ENCODE measurements at places on chromosomes 1 and 21.

DNA sequence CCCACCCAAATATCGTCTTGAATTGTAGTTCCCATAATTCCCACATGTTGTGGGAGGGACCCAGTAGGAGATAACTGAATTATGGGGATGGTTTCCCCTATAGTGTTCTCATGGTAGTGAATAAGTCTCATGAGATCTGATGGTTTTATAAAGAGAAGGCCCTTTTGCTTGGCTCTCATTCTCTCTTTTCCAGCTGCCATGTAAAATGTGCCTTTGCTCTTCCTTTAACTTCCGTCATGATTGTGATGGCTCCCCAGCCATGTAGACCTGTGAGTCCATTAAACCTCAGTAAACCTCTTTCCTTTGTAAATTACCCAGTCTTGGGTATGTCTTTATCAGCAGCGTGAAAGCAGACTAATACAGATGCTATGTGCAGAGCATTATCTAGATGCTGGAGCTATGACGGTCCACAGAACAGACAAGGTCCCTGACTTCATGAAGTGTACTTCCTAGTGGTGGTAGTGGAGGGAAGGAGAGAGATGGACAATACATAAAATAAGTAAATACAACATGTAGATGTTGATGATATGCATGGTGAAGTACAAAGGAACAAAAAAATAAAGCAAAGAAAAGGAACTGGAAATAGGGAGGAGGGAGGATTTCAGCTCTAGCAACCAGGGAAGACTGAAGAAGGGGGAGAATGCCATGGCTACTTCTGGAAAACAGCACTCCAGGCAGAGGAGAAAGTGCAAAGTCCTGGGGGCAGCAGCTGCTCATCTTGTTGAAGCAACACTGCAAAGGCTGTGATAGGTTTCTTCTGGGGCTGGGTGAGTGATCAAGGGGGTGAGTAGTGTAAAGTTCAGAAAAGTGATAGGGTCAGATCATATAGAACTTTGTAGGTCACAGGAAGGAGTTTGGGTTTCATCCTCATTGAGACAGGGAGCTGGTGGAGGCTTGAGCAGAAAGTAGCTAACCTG, 6.8 kb upstream of the RCAN1 start:
- DNase-seq, result no peak

- DNase-seq, result no peak
Observed at GRCh38 chr1:36847761-36848160, 186.6 kb downstream of the GRIK3 start.

- DNase-seq, result no peak
Observed at GRCh38 chr1:86505564-86505902, 36.8 kb downstream of the CLCA1 start.

- DNase-seq, result no peak
Observed at GRCh38 chr1:207698822-207699483, 52.9 kb upstream of the CD46 start.

GRCh38 chr1:100606438-100606837, 68.5 kb downstream of the GPR88 start:
- no peak for DNase-seq

DNA sequence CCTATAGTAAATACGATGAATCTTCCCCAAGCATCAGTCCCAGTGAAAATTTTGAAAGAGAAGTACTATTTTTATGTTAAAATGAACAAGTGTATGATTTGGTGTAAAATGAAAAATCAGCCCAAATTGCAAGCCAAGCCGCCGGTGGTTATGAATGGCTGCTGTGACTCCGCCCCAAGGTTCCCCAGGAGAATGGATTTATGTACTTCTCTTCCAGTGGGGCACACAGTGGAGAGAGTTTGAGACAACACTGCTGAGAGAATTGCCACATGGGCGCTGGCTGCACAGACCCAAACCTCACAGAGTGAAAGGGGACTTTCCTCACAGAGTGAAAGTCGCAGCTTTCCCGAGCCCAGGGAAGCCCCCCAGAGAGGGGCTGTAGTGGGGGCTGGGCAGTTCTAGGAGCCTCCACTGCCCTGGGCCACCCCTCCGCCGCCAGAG, 24.0 kb downstream of the CDK18 start:
- no peak for DNase-seq

DNA sequence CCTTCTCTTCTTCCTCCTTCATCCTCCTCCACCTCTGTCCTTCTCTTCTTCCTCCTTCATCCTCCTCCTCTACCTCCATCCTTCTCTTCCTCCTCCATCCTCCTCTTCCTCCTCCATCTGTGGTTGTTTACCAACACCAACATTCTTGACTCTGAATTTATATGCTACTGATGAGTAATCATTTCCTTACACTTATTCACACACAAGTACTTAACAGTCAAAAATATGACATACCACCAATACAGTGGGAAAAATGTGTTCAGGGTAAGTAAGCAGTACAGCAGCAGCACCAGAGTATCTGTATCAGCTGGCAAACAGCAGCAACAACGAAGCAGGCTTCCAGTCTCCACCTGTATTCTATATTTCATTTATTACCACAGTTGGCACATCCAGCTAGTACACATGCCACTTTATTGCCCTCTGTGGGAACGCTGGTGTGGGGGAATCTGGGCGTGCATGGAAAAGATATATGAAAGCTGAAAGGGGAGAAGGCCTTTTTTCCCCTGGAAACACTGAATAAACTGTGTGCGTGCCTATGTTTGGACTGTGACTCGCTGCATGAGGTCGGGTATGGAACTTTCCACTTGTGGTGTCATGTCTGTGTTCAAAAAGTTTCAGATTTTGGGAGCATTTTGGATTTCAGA, 16.0 kb downstream of the ADSS2 start:
- DNase-seq, result no peak

- no peak for DNase-seq
Observed at GRCh38 chr1:234979296-234980279, 149.0 kb downstream of the TOMM20 start.

- no peak for DNase-seq
Observed at GRCh38 chr21:44345495-44345894, 6.3 kb upstream of the CFAP410 start.

DNA sequence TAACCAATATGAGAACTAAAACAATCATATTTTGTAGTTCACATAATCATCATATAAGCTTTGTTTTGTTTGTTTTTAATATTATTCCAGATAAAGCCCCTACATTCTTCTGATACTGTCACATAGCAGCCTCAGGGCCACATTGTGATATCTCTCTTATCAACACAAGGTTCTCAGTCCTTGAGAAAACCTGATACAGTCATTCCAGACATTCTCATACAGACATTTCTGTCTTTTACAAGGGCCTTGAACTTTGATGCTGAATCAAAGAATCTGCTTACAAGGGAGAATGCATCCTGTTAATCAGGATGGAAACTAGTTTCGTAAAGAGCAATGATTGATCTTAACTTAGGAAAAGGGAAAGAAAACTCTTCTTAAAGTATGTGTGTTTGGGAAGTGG, 12.7 kb upstream of the VCAM1 start:
- DNase-seq, result no peak

DNA sequence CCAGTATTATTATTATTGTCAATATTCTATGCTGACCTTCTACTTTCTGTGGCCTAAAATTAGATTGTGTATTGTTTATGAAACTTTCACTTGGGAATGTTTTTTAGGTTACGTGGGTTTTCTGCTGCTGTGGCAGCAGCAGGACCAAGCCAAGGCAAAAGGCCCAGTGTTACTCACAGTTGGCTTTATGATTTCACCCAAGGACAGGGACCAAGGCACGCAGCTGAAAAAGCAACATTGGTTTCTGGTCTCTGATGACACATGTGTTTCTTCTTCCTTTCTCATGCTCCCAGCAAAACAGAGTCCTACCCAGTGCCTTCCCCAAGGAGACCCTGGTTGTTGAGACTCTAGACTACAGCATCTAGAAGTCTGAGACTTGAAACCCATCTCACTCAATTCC, 413.7 kb downstream of the SETD4 start:
- DNase-seq, result no peak

Data from GM18507 (cell line).